ENCODE measurements at places on chromosomes 12 and 14. TPM values are rescaled to one million over a fixed set of nuclear protein-coding genes. Genes with fewer than 3 reads are reported as not detected.

GRCh38 chr14:105065280-105066228, at the start of gene GPR132:
Gene GPR132, minus strand, starts transcription at chr14:105065430. Its CDS starts 10,010 bp downstream, at chr14:105055420.
- peak within 1 kb of the TSS; percentile 80 for H3K27ac ChIP-seq
- H3K27me3 ChIP-seq: no peaks in the 10 kb centered on the region
- H3K4me3 ChIP-seq: no peak within 1 kb of the TSS
- H3K36me3 ChIP-seq: no peaks in the 10 kb centered on the region
- DNase-seq: peak; percentile 30

DNA sequence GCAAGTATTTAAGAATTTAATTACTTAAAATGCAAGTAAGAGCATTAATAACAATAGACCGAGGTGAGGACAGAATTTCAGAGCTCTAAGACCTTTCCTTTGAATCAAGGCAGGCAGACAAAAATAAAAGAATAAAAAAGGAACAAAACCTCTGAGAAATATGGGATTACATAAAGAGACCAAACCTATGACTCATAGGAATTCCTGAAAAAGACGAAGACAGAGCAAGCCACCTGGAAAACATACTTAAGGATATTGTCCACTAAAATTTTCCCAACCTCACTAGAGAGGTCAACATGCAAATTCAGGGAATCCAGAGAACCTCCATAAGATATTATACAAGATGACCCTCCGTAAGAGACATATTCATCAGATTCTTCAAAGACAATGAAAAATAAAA, 325.1 kb downstream of the AEBP2 start:
- no peak overlapping the region for H3K4me3 ChIP-seq
- DNase-seq: no peak
- no peak overlapping the region for H3K27ac ChIP-seq

DNA sequence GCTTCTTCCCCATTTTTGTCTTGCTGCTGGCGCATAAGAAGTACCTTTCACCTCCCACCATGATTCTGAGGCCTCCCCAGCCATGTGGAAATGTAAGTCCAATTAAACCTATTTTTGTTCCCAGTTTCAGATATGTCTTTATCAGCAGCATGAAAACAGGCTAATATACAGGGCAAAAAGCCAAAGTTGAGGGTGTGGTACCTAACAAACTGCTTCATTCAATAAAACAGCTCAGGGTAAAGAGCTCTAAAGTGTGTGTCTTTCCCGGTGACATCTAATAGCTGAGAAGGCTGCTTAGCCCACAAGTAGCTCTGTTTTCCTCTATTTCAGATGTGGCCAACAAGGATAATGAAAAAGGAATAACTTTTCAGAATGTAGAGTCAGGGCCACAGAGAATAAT, 76.7 kb upstream of the SLC8A3 start:
- H3K27me3 ChIP-seq: no peaks in the 10 kb centered on the region
- no peak overlapping the region for H3K27ac ChIP-seq
- H3K4me3 ChIP-seq: no peak overlapping the region
- H3K4me1 ChIP-seq: no peaks in the 10 kb centered on the region
- H3K36me3 ChIP-seq: no peaks in the 10 kb centered on the region

DNA sequence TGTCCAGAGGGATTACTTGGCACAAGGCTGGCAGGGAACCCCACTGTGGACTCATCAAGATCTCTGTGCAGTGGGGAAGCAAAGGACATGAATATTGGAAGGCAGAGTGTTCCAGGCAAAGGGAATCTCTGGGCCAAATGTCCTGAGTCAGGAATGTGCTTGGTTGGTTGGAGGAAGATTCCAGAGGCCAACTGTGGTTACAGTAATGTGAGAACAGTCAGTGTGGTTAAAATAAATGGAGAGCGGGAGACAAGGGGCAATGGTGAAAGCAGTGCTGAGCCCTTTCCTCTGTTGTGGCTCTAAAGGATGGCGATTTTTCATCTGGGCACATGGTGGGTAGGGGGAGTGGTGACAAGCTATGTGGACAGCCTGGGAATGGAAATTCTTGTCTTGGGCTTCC, 948.2 kb downstream of the BCL11B start:
- H3K36me3 ChIP-seq: no peaks in the 10 kb centered on the region
- H3K4me1 ChIP-seq: no peaks in the 10 kb centered on the region
- no peaks in the 10 kb centered on the region for H3K27me3 ChIP-seq
- H3K4me3 ChIP-seq: no peak overlapping the region

DNA sequence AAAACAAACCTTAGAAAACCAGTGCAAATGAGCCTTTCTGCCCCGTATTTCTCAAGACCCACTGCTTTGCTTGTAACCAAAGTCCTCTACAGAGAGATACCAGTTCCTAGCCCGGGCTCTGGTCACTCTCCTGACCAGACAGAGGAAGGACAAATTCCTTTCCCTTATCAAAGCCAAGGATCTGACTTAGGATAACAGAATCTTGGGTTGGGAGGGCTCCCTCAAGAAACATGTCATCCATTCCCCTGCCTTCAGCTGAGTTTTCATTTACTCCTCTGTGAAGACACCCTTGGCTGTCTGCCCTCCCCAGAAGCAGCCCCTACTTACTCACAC, 116.0 kb upstream of the PARP11 start:
- no peaks in the 10 kb centered on the region for H3K36me3 ChIP-seq
- H3K27ac ChIP-seq: no peak overlapping the region
- no peak for DNase-seq
- no peaks in the 10 kb centered on the region for H3K27me3 ChIP-seq
- no peak overlapping the region for H3K4me3 ChIP-seq

GRCh38 chr12:125386652-125387051, 321.4 kb downstream of the AACS start:
- peak; percentile 7 for DNase-seq
- H3K4me3 ChIP-seq: no peak overlapping the region
- no peaks in the 10 kb centered on the region for H3K27me3 ChIP-seq

- H3K4me1 ChIP-seq: peaks cover 22% of the 10 kb centered on the region
- peaks cover 100% of the 10 kb centered on the region for H3K27me3 ChIP-seq
- H3K36me3 ChIP-seq: no peaks in the 10 kb centered on the region
- peak; percentile 57 for DNase-seq
- H3K27ac ChIP-seq: no peak overlapping the region
- peak overlapping the region; percentile 29 for H3K4me3 ChIP-seq
Measured at GRCh38 chr12:106585521-106586277, 2.9 kb downstream of the RFX4 start.

GRCh38 chr14:100028990-100029677, 36.1 kb upstream of the EVL start:
- H3K27ac ChIP-seq: no peak overlapping the region
- peaks cover 10% of the 10 kb centered on the region for H3K4me1 ChIP-seq
- H3K4me3 ChIP-seq: no peak overlapping the region
- DNase-seq: no peak
- no peaks in the 10 kb centered on the region for H3K36me3 ChIP-seq
- H3K27me3 ChIP-seq: no peaks in the 10 kb centered on the region

- H3K36me3 ChIP-seq: no peaks in the 10 kb centered on the region
- no peak overlapping the region for H3K4me3 ChIP-seq
- no peak overlapping the region for H3K27ac ChIP-seq
- H3K27me3 ChIP-seq: no peaks in the 10 kb centered on the region
- peak; percentile 36 for DNase-seq
Measured at GRCh38 chr12:88638388-88638787, 58.1 kb upstream of the KITLG start.

- DNase-seq: peak; percentile 91
- peak overlapping the region; percentile 98 for H3K27ac ChIP-seq
- peaks cover 85% of the 10 kb centered on the region for H3K4me1 ChIP-seq
- H3K27me3 ChIP-seq: no peaks in the 10 kb centered on the region
Measured at GRCh38 chr14:99574099-99574880, 29.7 kb downstream of the CCDC85C start.

DNA sequence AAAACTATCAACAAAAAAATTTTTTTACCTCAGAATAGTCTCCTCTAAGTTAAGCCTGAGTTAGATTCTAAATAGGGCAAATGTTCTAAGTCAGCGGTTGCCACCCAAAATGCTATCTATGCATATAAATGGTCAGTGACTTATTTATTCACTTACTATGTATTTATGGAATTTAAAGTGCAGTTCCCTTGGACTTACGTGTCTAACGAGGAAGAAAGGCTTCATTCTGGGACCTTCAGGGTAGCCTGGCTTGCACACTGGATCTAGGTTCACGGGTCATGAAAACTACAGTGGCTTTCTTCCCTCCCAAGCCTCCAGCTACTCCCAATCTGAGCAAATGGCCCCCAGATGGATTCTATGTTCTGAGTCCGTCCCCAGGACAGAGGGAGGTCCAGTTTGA, 77.1 kb downstream of the ARF6 start:
- DNase-seq: no peak
- H3K36me3 ChIP-seq: no peaks in the 10 kb centered on the region
- peak overlapping the region; percentile 78 for H3K27ac ChIP-seq
- no peaks in the 10 kb centered on the region for H3K27me3 ChIP-seq
- peaks cover 24% of the 10 kb centered on the region for H3K4me1 ChIP-seq

DNA sequence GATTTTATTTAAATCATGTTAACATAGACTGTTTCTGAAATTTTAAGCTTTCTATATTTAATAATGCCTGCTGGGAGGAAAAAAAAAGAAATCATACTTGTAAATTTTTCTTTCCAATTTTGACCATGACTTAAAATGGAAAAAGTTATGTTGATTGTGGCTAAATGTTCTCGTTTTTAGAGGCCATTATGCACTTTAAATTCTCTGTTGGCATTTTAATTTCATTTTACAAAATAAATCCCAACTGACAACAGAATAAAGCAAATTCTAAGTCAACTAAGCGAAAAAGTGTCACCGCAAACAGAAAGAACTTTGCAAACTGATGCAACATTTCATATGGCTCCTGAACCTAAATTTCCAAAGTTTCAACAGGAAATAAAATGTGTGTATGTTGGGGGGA, 74.8 kb upstream of the G2E3 start:
- H3K4me1 ChIP-seq: no peaks in the 10 kb centered on the region
- H3K4me3 ChIP-seq: no peak overlapping the region
- no peak overlapping the region for H3K27ac ChIP-seq
- H3K36me3 ChIP-seq: no peaks in the 10 kb centered on the region

DNA sequence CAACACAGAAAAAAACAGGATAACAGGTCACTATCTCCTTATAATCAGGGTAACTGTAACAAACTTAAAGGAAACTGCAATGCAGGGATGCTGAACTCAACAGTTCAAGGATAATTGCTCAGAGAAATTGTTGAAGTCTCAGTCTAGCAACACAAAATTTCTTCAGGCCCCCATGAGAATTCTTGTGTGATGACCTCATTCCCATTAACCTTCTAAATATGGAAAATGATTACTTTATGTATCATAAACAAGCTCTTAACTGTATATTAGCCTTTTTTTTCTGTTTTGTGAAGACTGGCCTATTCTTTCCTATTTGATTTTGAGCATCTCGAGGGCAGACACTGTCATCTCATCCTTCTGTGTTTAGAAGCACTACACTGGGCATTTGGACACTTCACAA, 47.1 kb downstream of the IGF1 start:
- no peak for DNase-seq
- H3K4me3 ChIP-seq: no peak overlapping the region
- H3K27ac ChIP-seq: no peak overlapping the region
- no peaks in the 10 kb centered on the region for H3K36me3 ChIP-seq
- no peaks in the 10 kb centered on the region for H3K27me3 ChIP-seq

GRCh38 chr12:131229426-131230339, 276.0 kb downstream of the ADGRD1 start:
- H3K27ac ChIP-seq: no peak overlapping the region
- no peak for DNase-seq
- H3K27me3 ChIP-seq: no peaks in the 10 kb centered on the region
- H3K4me1 ChIP-seq: peaks cover 8% of the 10 kb centered on the region

- H3K27ac ChIP-seq: no peak overlapping the region
Measured at GRCh38 chr12:32104572-32105355, 1.9 kb upstream of the BICD1 start.

DNA sequence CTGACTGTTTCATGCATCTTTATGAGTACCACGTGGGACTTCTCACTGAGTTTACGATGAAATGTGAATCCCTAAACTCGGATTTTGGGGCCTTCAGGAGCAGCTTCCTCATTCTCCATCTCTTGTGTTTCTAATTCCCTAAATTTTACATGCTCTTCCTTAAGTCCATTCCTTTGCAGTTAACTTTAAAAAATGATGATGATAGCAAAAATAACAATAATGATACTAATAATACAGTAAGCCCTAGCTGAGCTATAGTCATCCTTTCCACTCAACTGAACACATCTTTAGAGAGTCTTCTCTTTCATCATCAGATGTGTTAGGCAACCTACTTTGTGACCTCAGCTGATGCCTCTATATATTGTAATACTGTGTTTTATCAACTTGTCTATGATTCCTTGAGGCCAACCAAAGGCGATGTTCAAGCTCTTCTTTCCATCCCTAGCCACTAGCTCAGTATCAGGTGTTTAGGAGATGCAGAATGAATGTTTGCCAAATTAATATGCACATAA, 1196.4 kb downstream of the VRK1 start:
- H3K4me1 ChIP-seq: no peaks in the 10 kb centered on the region
- DNase-seq: no peak
- no peak overlapping the region for H3K4me3 ChIP-seq
- no peaks in the 10 kb centered on the region for H3K27me3 ChIP-seq
- no peak overlapping the region for H3K27ac ChIP-seq

GRCh38 chr12:51216642-51217041, 1.2 kb downstream of the POU6F1 start:
- H3K36me3 ChIP-seq: no peaks in the 10 kb centered on the region
- H3K4me1 ChIP-seq: peaks cover 14% of the 10 kb centered on the region
- H3K27ac ChIP-seq: no peak overlapping the region

DNA sequence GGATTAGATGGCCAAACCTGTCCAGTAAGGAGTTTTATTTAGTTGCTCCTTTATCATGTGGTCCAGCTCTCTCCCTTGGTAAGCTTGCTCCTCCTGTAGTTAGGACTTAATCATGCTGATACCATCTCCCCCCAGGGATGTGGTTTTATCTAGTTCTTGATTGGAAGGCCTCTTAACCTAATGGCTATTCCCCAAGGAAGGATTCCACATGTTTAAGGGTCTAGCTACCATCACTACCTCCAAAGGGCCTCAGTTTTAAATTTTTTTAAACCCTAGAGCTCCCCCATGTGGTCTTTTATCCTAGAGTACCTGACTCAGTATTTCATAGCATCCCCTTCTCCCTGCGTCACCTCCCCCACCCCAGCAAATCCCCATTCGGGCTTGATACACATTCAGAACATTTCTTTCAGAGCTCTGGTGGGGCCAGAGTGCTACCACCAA, 22.5 kb downstream of the MAP3K12 start:
- DNase-seq: peak; percentile 48
- peaks cover 89% of the 10 kb centered on the region for H3K36me3 ChIP-seq
- no peaks in the 10 kb centered on the region for H3K27me3 ChIP-seq
- peak overlapping the region; percentile 63 for H3K27ac ChIP-seq

GRCh38 chr14:100761481-100761880, 34.8 kb downstream of the DLK1 start:
- H3K4me3 ChIP-seq: no peak overlapping the region
- no peak overlapping the region for H3K27ac ChIP-seq
- H3K27me3 ChIP-seq: no peaks in the 10 kb centered on the region
- H3K36me3 ChIP-seq: no peaks in the 10 kb centered on the region

Gene COCH
- polyA plus RNA-seq: 1.5 TPM

Gene DBX2
- not detected for polyA plus RNA-seq

Gene ALX1
- 9.7 TPM for polyA plus RNA-seq

Gene EMC9
- polyA plus RNA-seq: 114 TPM

Gene DICER1
- 28.1 TPM for polyA plus RNA-seq

Gene PPTC7
- 24.8 TPM for polyA plus RNA-seq

Gene SLCO1B1
- not detected for polyA plus RNA-seq

Gene KRT75
- not detected for polyA plus RNA-seq

Gene PIP4K2C
- polyA plus RNA-seq: 25.5 TPM

Gene SVOP
- polyA plus RNA-seq: not detected

Gene CLEC4A
- polyA plus RNA-seq: 0.65 TPM

Gene ACOT6
- polyA plus RNA-seq: 0.59 TPM

Gene TIMM9
- polyA plus RNA-seq: 75.3 TPM

Gene MARCHF9
- 11.7 TPM for polyA plus RNA-seq

Gene SAV1
- polyA plus RNA-seq: 34.4 TPM

Gene KRT2
- polyA plus RNA-seq: not detected

Gene TSPAN31
- 73.4 TPM for polyA plus RNA-seq

Gene SCN8A
- polyA plus RNA-seq: 0.40 TPM

Gene CDKN3
- polyA plus RNA-seq: 19.6 TPM

Gene KLRF2
- not detected for polyA plus RNA-seq
